CD4-positive, CD25-positive, alpha-beta regulatory T cell (primary cell): ENCODE measurements at places on chromosomes 3 and 15.

DNA sequence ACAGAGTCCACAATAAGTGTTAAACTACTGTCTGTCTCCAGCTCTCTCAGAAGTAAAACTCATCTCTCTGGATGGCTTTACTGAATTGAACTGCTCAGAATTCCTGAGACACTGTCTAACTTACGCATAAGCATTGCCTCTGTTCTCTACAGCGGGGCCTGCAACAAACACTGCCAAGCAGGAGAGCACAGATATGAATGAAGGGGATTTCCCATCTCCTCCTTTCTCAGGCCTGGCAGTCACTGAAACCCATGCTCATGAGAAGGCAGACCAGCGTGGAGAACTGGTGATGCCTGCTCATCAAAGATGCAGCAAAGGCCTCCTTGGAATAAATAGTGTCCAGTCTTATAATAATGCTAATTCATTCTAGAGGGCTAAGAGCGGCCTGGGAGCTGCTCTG is 10.3 kb downstream of the RASGRP1 start:
- no peak for DNase-seq

GRCh38 chr15:94206463-94207167 is 24.7 kb upstream of the MCTP2 start:
- DNase-seq = no peak

DNA sequence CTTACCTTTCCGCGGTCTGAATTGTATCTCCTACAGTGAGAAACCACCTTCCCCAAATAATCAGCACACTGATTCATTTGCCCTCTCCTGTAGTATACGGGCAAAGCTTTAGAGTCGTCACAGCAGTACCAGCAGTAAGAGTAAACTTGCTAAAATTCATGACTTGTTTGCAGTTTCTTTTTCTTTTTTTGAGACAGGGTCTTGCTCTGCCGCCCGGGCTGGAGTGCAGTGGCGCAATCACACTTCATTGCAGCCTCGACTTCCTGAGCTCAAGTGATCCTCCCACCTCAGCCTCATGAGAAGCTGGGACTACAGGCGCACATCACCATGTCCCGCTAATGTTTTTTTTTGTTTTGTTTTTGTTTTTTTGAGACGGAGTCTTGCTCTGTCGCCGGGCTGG is 11.9 kb downstream of the SCAMP5 start:
- DNase-seq = no peak

DNA sequence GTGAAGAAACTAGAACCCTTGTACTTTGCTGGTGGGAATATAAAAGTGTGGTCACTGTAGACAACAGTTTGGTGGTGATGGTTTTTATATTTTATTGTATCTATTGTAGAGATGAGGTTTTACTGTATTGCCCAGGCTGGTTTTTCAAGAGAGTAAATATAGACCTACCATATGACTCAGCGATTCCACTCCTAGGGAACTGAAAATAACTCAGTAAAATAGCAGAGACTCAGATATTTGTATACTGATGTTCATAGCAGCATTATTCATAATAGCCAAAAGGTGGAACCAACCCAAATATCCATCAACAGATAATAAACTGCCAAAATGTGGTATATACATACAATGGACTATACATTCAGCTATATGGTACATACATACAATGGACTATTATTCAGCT is 68.8 kb upstream of the IL12A start:
- no peak for DNase-seq

DNA sequence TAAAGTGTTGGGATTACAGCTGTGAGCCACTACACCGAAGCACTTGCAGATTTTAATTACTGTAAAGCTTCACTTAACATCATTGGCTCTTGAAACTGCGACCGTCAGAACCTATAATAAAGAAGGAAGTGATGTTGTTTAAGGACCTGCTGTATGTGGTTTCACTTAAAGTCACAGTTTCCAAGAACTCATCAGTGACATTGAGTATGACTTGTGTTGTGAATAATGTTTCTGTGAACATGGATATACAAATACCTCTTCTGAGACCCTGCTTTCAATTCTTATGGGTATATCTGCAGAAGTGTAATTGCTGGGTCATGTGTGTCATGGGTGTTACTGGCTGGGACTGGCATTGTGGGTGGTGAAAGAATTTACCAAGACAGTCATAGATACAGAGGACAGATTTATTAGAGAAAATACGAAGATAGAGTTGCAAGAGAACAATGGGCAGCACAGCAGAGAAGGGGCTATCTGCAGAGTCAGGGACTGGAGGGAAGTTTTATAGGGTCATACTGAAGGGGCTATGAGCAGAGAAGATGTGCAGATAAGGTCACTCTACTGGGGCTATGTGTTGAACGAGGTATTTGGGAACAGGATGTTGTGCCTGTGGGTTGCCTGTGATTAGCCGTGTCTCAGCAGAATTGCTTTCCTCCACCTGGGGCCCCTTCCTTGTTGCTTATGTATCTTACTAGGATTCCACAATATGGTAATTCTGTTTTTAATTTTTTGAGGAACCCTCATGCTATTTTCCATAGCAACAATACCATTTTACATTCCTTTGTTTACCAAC is 4.5 kb downstream of the NDUFB5 start:
- peak; percentile 45 for DNase-seq

GRCh38 chr3:141337523-141337854 is 30.8 kb upstream of the ZBTB38 start:
- DNase-seq = no peak

DNA sequence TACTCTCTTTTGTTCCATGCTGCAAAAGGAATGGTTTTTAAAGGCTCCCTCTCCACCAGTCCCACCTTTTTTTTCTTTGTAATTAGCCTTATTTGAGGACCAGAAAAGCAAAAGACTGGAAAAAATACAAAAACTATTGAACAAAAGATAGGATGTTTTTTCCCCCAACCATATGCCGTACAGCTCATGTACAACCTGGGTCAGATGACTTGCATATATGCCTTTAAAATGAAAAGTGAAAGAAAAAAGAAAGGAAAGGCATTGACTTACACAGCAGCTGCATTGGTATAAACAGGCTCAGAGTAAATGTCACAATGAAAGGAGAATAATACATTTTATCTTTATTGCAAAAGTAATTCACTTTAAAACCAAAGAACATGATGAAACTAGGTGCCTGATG is 69.5 kb upstream of the CMC1 start:
- peak; percentile 79 for DNase-seq
